ENCODE measurements at places on chromosomes 4 and X.

DNA sequence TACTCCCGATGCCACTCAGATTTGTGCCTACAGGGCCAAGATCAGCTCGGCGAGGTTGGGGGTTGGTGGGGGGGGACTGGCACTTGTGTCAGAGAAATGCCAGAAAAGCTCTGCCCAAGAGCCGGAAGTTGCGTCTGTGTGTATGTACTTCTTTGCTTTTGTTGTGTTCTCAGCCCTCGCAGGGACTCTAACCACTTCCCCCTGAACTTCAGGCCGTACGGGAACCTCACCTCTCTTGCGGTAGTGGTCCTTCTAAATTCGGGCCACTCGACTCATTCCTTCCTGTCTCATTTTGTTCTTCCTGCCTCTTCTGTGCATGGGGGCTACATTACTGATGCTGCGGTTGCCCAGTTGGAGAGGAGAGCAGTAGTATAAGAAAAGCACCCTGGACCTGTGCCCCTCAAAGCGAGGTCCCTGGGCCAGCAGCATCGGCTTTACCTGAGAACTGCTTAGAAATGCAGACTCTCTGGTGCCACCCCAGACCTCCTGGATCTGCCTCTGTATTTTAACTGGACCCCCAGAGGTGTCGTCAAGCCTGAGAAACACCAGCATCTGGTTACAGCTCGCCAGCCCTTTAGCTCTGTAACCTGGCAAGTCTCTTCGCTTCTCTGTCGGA, 146.3 kb upstream of the RPS6KA3 start:
- DNase-seq = no peak

DNA sequence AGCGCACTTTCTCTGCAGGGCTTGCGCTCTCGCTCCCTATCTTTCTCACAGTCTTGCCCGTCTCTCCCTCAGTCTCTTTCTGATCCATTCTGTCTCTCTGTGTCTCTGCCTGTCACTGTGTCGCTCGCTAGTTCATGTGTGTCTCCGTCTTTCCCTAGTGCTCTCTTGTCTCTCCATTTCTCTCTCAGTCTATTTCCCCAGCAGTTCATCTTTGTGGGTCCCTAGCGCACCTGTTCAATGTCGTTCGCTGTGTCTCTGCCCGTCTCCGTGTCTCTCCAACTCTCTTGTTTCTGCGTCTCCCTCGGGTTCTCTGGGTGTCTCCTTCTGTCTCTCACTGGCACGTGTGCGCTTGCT, 1.5 kb downstream of the GPR101 start:
- no peak for DNase-seq

GRCh38 chr4:37924946-37925345, 34.1 kb downstream of the TBC1D1 start:
- DNase-seq = no peak

- DNase-seq = no peak
These were observed 40.9 kb upstream of the XK start for GRCh38 chrX:37644381-37645305.

GRCh38 chr4:36243355-36244256, 708 bp downstream of the ARAP2 start:
- peak; percentile 61 for DNase-seq

DNA sequence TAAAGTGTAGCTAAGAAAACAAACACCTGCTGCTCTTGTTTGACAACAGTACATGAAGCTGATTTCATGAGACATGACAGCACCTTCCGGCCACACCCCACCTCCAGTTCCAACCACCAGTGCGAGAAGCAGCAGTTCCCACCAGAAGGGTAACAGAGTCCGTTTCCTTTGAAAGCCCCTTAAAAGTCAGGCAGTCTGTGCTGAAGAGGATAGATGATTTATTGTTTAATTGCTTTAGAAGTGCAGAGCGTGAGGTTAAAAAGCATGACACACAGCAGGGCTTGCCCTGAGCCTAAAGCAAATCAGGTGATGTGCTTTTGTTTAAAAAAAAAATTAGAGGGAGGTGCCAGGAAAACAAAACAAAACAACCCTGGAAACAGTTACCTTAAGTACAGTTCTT, 82.6 kb downstream of the HADH start:
- DNase-seq = peak; percentile 88

- DNase-seq = no peak
These were observed 8.0 kb upstream of the CRMP1 start for GRCh38 chr4:5900844-5901243.

DNA sequence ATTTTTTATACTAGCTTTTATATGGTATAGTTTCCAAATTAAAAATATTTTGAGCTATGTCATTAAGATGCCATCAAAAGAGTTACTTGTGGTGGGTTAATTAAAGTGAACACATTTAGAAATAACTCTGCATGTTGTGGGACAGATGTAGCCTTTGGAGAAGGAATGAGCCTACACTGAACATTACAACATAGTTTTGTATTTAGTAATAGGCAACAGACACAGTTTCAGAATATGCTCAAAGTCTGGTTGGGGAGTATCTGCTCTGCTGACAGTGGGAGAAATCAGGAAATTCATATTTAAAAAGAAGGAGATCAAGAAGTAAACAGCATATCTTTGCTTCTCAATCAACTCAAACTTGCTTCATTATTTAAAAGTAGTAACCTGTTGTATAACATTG, 23.7 kb downstream of the EMCN start:
- no peak for DNase-seq

DNA sequence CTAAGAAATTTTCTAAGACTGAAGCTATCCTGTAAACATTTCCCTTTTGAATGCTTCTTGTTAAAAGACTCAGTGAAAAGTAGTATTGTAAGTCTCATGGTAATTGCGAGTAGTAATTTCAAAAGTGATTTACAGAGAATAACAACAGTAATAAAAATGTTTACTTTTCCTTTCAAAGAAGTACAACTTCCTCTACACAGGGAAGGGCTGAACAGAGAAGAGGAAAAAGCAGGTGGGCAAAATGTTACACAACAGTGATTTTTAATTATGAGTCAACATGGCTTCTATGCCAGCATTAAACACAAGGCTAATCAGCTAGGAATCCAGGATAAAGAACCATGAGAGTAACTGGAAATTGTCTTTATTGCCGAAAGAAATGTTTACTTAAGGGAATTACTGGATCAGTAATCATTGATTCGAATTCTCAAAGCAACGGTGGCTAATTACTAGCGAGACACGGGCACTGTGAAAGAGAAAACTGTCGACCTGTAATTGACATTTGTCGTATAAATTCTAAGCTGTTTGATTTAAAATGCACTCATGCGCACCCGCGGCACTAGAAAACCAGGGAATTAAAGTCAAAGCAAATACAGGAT, 15.4 kb downstream of the UTP3 start:
- DNase-seq = peak; percentile 90

DNA sequence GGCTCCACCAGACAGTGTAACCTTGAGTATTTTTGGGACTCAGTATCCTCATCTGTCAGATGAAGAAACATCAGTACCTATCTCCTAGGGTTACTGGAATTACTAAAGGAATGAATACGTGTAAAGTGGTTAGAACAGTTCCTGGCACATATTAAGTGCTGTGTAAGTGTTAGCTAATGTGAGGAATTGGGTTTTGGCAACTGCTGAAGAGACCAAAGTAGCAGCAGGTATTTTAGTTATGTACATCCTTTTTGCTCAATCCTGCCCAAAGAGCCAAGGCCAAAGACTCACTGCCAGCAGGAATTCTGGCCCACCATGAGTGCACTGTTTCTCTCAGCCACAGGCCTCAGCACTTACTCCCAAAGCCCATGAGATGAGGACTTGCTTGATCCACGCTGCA, 16.7 kb upstream of the MCF2 start:
- no peak for DNase-seq

- peak; percentile 67 for DNase-seq
These were observed 69.4 kb downstream of the HMGB2 start for GRCh38 chr4:173264684-173265185.

DNA sequence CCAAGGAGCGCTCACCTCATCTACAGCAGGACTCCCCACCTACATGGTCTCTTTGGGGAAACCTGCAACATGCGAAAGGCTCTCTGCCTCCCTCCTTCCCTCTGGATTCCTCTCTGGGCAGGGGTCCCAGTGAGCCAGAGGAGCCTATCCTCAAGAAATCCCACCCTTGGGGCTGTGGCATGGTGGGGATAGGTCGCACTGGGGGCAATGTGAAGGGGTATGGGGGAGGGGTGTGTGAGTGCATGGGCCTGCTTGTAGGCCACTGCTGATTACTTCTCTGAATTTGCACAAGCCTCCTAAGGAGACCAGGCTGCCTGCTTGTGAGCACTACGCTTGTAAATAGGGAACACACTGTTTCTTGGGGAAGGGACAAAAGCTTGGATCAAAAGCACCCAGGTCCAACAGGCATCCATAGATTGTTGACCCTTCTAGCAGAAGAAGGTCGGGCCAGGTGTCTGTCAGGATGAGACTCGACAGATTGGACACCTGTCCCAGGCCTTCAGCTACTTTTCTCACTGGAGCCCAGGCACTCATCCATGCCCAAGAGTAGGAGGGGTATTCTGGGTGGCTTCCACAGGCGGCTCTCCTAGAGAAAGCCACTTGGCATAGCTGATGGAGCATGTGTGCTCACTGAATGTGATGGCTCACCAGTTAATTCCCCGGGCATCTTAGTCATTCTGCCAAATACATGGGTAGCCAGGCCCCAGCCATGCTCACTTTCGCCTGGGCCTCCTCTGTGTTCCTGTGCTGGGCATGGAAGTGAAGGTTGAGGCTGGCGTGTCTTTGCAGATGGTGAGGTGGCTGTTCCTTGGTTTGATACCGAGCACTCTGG, 75.0 kb downstream of the NBDY start:
- no peak for DNase-seq

GRCh38 chr4:108840426-108840975, 77.6 kb upstream of the ETNPPL start:
- no peak for DNase-seq

DNA sequence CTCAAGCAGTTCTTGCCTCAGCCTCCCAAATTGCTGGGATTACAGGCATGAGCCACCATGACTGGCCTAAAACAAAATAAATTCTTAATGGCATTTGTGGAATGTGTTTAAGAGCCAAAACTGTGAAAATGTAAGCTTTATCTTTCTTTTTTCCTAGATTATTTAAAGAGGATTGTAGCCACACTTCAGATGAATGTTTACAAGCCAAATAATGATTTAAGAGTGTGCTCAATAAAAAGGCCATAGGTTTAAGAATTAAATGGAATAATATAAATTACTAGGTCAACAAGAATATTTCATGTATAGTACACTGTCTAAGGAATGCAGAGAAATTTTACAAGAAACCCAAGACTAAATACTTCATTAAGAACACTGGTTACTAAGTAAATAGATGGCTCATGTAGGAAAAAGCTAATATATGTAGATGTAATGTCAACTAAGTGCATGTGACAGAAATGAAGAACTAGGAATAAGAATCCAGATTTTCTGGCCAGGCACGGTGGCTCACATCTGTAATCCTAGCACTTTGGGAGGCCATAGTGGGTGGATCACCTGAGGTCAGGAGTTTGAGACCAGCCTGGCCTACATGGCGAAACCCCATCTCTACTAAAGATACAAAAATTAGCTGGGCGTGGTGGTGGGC, 21.3 kb upstream of the UGDH start:
- no peak for DNase-seq

- no peak for DNase-seq
These were observed 615.1 kb downstream of the ANKRD50 start for GRCh38 chr4:124097447-124097846.

- DNase-seq = no peak
These were observed 14.3 kb downstream of the KLKB1 start for GRCh38 chr4:186241616-186242015.

DNA sequence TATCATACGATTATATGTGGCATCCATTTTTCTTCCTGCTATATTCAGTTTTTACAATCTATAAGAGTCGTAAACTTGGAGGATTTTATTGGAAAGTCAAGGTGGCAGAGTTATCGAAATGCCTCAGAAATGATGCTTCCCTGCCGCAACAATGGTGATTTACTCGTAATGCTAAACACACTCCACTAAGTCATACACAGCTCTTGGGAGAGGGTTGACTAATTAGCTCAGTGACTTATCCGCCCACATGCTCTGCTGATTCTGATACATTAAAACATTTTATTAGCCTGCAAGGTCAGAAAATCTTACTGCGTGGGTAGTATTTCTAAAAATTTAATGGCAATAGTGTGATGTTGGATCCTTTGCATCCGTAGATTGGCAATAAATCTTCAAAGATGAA, 420.1 kb downstream of the ARAP2 start:
- DNase-seq = no peak

- DNase-seq = peak; percentile 87
These were observed 34.1 kb downstream of the SPINK2 start for GRCh38 chr4:56787380-56787779.

DNA sequence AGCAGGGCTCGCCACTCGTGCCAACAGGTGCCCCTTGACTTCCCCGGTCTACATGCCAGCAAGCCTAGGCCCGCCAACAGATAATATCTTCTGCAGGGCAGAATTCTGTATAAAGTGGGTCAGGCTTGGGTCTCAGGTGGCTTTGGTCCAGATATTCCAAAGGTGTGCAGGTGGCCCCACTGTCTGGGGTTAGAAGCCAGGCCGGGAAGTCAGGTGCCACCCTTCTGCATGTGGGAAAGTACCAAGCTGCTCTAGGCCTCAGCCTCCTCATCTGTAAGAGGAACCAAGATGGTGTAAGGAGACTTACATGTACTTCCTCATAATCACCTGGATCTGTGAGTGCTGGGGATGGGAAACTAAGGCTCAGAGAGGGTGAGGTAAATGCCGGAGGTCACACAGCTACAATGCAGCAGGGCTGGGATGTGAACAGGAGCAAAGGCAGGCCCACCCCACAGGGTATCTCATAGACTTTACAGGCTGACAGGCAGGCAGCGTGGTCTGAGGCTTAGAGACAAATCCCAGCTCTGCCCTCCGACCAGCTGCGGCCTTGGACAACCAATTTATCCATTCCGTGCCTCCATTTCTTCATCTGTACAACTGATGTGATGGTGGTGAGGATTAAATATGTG, 35.9 kb downstream of the WDR1 start:
- no peak for DNase-seq

- DNase-seq = no peak
These were observed 26.7 kb upstream of the C1QTNF7 start for GRCh38 chr4:15400981-15401671.

GRCh38 chr4:101158507-101158906, 188.8 kb downstream of the PPP3CA start:
- DNase-seq = no peak

DNA sequence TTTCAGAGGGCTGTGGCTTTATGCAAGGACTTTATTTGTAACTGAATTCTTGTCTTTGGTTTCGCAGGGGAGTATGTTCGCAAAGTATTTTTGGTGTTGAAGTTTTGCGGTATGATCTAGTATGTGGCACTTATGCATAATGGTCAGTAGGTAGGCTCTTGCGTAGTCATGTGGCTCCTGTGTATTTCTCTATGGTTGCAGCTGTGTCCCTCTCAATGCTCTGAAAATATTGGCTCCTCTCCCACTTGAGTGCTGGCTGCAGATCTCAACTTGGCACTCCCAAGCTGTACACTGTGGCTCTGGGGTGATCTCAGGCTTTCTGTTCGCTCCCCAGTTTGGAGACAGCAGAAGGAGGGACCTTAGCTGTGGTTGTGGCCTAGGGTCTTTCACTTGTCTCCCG, 24.8 kb downstream of the ARMCX5 start:
- DNase-seq = no peak

Data from NCI-H510A treated with DMSO at 0.1 percent for 48 hours (cell line).